ENCODE measurements at places on chromosomes 1 and 21.

GRCh38 chr1:6105218-6105679 is 59.6 kb downstream of the KCNAB2 start:
- no peak for DNase-seq

DNA sequence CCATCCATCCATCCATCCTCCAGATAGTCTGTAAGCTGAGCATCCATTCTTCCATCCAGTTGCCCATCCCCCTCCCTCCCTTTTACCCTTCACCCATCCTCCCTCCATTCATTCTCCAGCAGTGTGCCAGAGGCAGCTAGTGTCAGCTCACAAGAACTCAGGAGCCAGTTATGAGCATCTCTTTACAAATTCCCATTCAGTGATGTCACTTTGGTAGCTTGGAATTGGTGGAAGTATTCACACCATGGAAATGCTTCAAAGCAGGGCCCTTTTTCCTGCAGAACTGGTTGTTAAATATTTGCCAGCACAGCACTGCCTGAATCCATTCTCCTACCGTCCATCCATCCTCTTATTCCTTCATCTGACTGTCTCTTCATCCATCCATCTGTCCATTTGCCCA is 72.5 kb downstream of the ARHGEF10L start:
- DNase-seq: no peak

DNA sequence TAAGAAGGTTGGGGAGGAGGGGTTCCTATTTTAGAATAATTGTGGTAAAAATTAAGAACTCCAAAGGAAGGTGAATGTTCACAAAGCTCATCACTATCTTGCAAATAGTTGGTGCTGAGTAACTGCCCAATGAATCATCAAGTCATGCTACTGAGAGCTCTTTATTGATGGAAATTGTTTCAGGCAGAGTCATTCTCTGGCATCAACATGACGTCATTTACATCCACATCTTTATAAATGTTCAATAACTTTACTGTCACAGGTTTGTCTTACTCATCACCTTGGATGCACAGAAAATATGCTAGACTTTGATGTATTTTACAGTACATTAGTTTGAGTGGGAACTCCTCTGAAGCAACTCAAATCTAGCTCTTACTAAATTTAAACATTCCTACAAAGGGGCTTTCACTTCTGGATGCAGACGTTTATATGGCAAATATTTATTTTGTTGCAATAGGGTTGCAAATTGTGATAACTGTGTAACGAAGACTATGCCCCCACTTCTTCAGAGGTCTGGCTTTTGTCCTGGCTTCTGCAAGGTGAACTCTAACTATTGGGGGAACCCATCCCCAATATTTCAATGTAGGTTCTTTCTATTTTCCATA is 273.7 kb upstream of the AJAP1 start:
- no peak for DNase-seq

- no peak for DNase-seq
Observed at GRCh38 chr1:14804626-14805025, 206.1 kb downstream of the KAZN start.

- no peak for DNase-seq
Observed at GRCh38 chr1:35029761-35030160, 2.0 kb downstream of the ZMYM6 start.

DNA sequence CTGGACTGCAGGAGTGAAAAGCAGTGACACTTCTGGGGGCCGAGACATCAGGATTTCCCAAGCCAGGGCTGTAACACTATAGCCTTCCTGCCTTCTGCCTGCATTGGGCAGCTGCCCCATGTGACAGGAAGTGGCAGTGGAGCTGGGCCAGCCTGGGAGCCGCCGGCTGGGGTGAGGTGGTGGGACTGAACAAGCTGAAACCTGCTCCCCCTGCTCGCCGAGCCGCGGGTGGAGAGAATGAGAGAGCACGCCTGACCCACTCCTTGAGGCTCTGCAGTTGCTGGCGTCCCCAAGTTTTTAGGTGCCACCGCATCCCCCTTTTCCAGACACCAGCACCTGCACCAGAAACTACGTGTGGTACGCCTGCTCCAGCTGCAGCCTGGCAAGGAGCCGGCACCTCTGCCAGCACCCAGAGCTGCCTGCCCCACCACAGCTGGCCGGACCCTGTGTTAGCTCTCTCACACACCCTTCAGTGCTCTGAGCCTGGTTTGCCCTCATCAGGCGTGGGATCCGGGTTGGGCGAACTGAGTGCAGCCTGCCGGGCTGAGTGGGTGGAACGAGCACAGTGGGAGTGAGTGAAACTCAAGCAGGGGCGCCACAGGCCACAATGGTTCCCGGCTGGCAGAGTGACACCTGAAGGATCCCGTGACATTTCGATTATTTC is 119.4 kb downstream of the AKT3 start:
- no peak for DNase-seq

DNA sequence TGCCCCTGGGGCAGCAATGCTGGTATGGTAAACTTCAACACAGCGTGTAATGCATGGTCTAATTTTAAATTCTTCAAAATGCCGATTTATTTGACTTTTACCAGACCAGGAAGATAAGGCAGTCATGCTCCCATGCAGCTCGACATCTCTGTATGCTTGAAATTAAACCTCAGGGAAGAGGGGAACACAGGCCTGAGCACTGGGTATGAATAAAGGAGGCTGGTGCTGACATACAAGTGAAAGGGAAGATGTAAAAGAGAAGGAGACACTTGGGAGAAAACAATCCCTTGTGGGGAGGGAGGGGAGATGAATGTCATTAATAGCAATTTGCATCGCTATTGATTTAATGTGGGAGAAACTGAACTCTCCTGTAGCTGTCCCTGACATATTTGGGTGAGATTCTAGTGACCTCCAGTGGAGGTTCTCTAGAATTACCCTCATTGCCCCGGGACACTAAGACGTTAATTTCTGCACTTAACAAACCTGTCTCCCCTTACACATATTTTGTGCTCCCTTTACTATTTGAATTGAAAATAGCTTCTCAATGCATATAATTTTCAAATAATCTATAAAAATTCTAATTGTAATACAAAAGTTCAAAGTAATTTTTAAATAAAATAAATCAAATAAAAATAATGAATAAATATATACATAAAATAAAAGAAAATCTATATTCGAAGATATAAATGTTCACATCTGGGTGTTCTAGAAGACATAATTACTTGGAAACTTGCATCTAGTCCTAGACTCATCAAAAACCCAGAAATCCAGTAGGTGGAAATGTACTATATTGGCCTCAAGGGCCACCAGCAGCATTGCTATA is 283.1 kb downstream of the LMX1A start:
- DNase-seq: peak; percentile 36

GRCh38 chr1:24641646-24642151 is 1.4 kb upstream of the SRRM1 start:
- no peak for DNase-seq

GRCh38 chr1:3909615-3910014 is 9.5 kb upstream of the C1orf174 start:
- DNase-seq: no peak

DNA sequence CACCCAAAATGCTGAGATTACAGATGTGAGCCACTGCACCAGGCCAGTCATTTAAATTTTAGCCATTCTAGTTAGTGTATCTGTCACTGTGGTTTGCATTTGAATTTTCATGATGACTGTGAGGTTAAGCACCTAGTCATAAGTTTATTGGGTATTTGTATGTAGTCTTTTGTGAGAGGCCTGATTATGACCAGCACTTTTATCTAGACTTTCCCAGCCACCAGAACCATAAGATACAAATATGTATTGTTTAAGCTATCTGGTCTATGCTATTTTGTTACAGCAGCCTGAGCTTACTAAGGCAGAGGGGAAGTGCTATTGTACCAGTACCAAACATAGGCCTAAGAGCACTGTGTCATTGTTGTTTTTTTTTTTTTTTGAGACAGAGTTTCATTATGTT is 19.9 kb upstream of the DNAJC6 start:
- no peak for DNase-seq

- no peak for DNase-seq
Observed at GRCh38 chr1:225767634-225768540, 9.7 kb upstream of the SRP9 start.

DNA sequence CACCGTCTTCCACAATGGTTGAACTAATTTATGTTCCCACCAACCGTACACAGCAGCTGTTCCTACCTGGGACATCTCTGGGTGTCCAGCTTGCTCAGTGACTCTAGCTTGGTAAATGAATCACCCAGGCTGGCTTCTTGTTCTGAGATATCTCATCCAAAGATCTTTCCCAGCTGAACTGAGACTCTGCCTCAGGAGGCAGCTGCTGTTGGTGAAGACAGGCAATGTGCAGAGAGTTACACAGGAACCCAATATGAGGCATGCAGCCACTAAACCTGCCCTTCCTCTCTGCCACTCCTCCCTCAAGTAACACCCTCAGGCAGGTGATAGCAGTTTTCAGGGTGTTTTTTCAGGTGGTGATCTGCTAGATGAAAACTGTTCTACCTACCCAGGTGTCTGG is 14.0 kb upstream of the FOXO6 start:
- DNase-seq: no peak

DNA sequence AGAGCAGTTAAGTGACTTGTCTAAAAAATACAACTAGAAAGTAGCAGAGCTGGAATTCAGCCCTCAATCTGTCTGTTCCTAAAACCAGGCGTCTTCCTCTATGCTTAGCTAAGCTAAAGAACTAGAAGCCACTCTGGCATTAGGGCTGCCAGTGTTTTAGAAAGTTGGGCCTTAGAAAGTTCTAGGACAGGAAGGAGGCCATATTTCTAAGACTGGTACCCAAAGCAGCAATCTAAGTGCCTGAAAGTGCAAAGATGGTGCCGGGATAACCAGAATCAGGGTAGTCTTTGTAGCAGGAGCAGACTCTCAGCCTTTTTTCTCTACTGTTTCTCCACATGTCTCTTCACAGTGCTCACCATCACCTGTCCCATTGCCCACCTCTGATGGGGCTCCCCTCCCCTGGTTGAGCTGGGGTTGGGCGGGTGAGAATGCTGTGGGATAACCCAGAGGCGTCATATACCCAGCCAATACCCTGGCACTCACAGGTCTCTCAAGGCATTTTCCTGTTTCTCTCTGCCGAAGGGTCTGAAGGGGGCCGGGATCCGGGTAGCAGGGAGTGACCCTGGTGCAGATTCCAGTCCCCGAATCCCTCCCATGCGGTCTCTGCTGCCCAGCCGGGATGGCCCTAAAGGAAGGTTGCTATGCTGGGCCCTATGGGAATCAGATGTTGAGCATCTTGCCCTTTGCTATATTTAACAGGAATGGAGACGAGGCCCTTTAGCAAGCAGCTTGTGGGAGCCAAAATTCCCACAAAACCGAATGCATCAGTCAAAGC is 1.1 kb upstream of the RCSD1 start:
- no peak for DNase-seq

GRCh38 chr1:54853793-54854370 is 33.1 kb downstream of the DHCR24 start:
- DNase-seq: no peak

- DNase-seq: no peak
Observed at GRCh38 chr1:195894411-195894810, 713.8 kb downstream of the KCNT2 start.

GRCh38 chr1:33824971-33825370 is 38.9 kb upstream of the HMGB4 start:
- no peak for DNase-seq

GRCh38 chr1:13828454-13829151 is 128.6 kb downstream of the PRDM2 start:
- peak; percentile 33 for DNase-seq

DNA sequence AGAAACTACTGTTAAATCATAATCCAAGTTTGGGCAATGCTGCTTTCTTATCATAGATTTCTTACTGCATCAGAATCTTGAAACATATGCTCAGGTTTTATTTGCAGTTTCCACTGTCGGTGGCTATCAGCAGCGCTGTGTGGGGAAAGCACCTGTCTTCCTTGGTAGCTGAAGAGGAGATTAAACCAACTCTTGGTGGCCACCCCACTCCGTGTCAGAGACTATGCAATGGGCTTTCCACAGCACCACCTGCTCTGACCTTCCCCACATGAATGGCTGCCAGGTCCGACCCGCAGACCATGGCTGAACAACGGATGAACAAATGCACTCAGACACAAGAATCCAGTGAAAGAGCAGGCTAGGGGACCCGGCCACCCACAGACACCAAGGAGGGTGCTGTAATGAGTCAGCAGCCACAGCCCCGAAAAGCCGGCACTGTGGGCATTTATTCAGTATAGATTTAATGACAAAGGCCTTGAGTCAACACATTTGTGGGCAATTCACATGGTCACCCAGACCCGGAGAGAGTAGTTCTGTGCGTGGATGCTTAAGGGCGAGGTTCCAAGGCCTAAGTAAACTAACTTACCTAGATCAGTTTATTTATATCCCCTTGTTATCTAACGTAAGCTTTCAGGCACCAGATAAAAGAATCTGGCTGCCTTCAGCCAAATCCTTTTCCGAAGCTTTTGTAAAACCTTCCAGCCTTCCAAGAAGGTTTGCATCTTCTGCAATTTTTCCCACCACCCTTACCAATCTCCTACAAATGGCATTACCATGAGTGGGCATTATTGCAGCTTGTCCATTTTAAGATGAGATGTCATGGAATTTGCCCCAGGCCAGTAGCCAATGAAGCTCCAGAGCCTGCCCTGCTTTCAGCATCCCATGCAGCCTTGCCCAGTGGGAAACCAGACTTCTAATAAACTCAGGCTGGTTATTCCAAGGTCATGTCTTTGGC is 82.7 kb downstream of the HLCS start:
- DNase-seq: no peak

DNA sequence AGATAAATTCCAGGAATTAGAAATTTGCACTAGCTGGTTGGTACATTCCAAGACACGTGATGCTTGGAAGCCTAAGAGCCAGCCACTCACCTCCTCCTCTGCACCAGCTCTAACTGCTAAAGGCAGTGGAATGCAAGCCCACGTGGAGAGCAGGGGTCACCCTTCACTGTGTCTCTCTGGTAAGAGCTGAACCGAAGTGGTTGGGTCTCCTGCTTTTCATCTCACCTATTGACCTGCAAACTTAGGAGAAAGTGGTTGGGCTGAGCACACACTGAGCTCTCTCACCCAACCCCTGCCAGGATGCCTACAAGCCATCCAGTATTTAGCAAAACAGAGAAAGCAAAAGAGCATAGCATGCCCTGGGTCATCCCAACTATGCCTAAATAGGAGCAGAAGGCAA is 19.3 kb downstream of the HAO2 start:
- DNase-seq: no peak

GRCh38 chr1:245987219-245987545 is 519.9 kb downstream of the SMYD3 start:
- no peak for DNase-seq

GRCh38 chr1:211714154-211714553 is 38.7 kb upstream of the NEK2 start:
- no peak for DNase-seq

DNA sequence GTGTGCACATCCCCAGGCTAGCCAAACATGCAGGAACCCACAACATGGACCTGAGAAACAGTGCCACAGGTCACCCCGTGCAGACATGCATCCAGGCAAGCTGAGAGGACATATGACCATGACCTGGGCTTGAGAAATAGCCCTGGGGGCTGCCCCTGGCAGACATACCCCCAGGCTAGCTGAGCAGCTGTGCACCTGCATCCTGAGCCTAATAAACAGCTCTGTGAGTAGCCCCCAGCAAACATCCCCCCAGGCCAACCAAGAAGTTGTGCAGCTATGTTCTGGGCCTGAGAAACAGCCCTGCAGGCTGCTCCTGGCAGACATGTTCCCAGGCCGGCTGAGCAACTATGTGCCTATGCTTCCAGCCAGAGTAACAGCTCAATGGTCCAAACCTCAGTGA is 14.5 kb downstream of the OLFML3 start:
- DNase-seq: no peak

GRCh38 chr21:45091550-45092322 is 17.4 kb downstream of the ADARB1 start:
- no peak for DNase-seq
